ENCODE measurements at places on chromosomes 4 and X.

DNA sequence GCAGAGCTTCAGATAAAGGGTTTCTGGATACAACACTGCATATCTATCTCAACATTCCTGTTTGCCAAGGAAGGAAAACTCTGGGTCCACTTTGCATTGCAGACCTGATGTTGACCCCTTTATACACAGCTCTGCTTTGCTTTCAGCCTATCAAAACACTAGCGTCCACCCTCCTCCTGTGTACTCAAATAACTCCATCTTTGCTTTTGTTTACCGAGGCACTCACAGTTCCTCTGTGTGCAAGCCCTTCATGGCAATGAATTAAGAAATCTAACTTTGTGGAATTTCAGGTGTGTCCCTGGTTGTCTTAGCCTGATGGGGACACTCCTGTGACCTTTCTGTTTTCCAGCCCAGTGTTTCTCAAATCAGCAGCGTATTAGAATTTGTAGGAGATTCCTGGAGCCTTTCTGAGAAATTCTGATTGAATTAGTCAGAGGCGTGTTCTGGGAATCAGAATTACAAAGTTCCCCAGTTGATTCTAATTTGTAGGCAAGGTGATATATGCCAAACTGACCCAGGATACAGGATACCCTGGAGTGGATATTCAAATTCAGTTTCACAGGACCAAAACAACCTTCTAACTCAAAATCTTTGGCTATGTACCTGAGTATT is 68.6 kb downstream of the DTHD1 start:
- no peak for DNase-seq

GRCh38 chr4:188680004-188680666 is 540.9 kb downstream of the TRIML1 start:
- no peak for DNase-seq

DNA sequence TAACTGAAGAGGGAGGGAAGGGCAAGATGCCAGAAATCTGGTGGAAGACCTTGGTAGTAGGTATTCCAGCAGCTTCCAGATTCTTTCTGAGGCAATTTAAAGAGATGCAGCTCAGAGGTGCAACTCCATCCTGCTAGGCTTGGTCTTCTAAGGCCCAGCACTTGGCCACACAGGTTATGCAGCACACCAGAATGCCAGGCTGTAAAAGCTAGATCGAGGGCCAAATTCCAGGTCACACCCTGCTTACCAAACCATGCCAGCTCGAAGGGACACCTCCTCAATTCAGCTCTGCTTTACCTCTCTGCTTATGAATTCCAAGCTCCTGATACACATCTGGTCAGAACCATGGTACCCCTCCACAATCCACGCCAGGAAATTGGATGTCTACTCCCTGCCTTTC is 19.8 kb upstream of the ATXN3L start:
- DNase-seq = no peak

GRCh38 chr4:174256277-174256713 is 27.2 kb downstream of the FBXO8 start:
- no peak for DNase-seq

DNA sequence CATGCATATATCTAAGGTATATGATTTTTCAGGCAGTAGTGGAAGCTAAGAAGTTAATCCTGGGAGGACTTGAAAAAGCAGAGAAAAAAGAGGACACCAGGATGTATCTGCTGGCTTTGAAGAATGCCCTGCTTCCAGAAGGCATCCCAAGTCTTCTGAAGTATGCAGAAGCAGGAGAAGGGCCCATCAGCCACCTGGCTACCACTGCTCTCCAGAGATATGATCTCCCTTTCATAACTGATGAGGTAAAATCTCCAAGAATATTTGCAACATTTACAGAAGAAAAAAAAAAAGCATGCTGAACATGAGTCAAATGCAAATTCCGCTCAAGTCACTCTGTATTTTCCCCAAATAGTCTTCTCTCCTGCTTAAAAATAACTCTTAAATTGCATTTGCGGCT is 32.1 kb downstream of the MTTP start:
- DNase-seq = no peak

DNA sequence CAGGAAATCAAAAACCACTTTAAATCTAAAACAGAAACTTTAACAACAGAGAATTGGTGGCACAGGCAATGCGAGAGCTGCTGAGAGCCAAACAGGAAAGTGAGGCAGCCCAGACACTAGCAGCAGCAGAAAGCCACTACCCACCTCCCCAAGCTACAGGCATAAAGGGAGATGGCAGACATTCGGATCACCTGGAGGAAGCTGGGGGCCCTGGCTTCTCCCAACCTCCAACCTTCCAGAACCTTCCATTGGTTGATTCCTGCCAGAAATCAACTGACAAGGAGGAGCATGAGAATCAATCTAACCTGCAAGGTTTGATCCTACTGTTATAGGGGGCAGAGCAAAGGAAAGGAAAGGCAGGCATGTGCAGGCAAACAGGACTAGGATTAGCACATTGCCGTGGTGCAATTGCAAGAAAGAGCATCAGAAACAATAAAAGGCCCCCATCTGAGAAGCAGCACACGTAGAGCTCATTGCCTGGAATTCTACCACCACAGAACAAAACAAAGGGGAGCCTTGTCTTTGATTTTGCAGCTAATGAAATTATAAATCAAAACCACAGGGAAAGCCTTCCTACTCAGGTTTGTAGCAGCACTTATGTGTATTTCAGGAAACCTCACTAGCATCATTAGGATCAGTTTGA is 427.3 kb upstream of the RASGEF1B start:
- DNase-seq = no peak

GRCh38 chrX:122582280-122582974 is 601.7 kb upstream of the GRIA3 start:
- no peak for DNase-seq

- no peak for DNase-seq
Measured at GRCh38 chrX:38657562-38657961, 96.2 kb downstream of the TSPAN7 start.

GRCh38 chr4:52585379-52585778 is 73.7 kb downstream of the USP46 start:
- DNase-seq = no peak

GRCh38 chr4:15920723-15921591 is 17.6 kb downstream of the FGFBP1 start:
- no peak for DNase-seq

DNA sequence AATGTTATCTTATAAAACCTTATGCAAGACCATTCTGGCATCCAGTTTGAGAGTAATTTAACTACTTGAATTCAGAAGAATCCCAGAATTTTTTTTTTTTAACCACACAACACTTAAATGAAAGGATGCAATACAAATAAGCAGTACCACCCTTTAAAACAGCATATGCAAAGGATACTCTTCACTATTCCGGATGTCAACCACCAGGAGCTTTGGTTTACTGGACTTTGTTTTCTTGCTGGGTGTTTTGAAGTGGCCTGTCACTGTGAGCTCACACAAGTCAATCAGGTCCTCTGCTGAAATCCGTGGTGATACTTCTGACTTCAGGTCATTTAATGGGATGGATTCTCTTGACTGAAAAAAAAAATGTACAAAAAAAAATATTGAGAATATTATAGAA is 200.0 kb downstream of the TBCK start:
- DNase-seq = no peak

GRCh38 chr4:113146876-113147358 is 97.5 kb downstream of the ANK2 start:
- no peak for DNase-seq

DNA sequence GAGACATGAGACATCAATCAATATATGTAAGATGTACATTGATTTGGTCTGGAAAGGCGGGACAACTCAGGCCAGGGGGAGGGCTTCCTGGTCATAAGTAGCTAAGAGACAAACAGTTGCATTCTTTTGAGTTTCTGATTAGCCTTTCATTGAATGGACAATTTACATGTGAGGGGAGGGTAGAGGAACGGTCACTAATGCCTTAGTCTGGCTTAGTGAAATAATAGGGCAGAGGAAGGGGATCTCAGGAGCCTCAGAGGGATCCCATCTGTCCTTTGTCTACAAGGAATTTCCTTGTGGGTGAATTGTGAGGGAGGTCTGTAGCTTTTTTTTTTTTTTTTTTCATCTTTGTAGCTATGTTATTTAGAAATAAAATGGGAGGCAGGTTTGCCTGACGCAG is 88.3 kb downstream of the GK start:
- DNase-seq = no peak

GRCh38 chr4:140720387-140721304 is 35.5 kb downstream of the TBC1D9 start:
- DNase-seq = no peak

DNA sequence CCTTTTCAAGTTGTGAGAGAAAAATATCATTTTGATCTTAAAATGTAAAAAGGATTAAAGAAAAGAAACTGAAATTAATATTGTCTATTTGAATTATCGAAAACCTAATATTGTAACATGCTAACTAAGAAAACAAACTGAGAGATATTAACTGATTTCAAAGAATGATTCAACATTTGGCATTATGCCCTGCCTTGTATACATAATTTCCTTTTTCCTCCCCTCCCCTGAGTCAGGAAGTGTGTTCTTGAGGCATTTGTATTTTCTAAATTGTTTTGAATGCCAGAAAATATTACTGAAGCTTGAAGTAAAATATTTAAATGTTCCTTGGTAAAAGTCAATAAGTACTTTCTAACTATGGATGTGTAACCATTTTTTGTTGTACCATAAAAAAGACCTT is 49.4 kb downstream of the RPS6KA3 start:
- no peak for DNase-seq

DNA sequence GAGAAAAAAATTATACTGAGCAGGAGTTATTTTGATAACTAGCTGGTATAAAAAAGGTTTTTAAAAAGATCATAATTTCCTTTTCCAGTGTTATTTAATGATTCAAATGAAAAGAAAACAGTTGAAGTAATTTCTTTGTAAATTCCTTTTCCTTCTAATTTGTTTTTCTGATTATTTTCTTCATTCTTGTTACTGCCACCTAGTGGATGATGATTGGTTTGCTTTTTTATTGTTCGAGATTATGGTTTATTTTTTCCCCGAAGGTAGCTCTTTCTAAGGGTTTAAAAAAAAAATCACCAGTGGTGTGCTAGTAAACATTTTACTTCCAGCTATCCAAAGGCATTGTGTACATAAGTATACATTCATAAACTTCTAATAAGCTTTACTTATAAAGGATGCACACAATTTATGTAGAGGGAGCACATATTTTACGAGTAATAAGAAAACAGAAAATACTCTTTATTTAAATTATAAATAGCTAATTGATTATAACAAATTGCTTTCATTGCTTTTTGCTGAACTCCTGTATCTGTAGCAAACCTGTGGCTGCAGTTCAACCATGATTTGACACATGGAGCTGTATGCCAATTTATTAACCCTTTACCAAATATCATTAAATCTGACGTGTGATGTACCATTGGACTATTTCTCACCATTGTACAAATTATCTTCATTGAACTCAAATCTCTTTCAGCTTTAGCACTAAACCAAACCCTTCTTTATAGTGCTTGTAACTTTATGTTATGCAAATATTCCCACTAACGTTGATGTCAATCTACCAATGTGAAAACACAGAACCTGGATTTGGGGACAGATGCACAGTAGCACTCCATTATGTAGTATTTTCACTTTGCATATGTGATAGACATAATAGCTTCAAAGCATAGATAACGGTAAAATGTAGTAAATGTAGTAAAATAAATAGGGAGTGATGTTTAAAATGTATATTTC is 97.8 kb upstream of the ANK2 start:
- no peak for DNase-seq

DNA sequence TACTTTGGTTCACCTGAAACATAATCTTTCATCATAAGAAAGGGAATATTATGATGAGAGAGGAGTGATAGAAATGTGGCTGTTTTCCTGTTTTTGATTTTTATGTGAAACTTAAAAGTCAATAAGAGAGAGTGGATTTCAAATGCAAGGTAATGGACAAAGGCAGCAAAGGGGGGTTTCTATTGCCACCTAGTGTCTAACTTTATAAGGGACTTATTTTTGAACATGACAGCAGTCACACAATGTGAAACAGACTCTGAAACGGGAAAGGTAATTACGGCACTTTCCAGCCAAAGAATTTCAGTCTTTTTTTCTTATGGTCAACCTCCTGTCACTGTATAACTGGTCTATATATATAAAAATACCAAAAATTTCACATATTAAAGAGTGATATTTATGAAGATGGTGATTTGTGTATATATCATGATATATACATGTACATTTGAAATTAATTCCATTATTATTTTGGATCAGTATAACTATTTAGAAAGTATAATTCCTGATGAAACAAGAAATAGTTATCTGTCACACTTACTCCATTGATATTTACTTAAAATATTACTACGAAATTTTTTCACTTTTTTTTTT is 127.1 kb downstream of the FBXO8 start:
- DNase-seq = no peak

DNA sequence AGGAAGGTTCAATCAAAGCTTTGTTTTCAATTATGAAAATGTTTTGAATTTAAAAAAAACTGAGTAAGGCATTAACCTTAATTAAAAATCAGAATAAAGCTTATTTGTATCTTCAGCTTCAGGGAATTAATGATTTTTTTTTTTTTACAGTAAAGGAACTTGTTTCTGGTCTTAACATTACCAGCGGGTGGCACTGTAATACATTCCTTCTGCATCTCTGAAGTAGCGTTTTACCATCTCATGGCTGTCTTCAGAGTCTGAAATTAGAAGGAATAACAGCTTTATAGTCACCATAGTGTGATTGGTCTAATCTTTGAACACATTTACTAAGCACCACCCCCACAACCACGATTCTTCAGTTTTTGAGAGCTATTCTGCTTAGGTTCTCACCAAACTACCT is 102.6 kb downstream of the IL1RAPL2 start:
- DNase-seq = no peak

GRCh38 chr4:6437826-6438238 is 34.6 kb downstream of the PPP2R2C start:
- DNase-seq = no peak

Data from cerebellar nuclear complex (tissue), 1 donor.